ENCODE measurements at places on chromosomes 2 and 18.

DNA sequence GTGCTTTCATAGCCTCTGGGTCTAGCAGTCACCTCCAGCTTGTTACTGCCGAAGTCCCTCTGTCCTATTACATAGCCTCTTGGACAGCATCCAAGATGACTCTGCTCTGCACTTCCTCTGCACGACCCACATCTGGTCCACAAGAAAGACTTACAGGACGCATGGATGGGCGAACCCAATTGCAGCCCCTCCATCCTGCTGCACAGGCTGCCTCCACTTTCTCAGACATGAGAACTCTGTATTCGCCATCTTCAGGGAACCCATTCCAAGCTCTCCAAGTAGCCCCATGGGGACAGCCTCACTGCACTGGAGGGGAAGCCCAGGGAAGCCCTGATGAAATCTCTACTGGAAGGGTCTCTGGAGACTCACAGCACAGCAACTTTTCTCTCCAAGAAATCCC lies 172.1 kb downstream of the GFPT1 start:
- no peak for DNase-seq

DNA sequence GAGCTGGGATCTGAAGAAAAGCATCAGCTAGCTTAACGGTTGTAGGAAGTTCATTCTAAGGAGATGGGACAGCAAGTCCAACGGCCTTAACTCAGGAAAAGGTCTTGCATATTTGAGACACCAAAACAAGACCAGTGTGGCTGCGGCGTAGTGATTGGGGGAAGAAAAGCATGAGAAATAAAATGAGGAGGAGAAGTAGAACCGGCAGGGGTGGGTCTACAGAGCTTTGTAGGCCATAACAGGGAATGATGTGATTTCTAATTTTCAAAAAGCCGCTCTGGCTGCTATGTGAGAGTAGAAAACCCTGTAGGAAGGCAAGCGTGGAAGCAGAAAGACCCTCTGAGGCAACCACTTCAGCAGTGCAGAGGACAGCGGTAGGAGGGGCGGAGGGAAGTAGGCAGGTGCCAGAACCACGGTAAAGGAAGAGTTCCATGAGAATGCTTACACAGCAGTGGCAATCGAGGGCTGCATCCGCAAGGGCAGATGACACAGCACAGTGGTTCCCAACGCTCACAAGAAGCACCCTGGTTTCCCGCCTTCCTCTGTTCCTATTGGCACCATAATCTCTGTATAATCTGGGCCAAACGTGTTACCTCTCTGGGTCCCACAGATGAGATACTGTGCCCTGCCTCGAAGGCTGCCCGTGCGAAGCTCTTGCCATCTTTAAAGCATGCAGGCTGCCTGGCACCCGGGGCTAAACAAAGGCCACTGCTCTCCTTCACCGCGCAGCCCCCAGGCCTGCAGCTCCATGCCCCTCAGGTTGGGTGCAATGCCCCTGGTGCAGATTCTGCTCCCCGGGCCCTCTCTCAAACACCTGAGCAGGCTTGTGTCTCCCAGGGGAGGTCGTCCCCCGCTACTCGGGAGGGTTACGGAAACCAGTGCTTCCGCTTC lies 795 bp downstream of the ANKRD39 start:
- peak; percentile 66 for DNase-seq

- DNase-seq: no peak
Measured at GRCh38 chr2:20992201-20992711, 51.6 kb downstream of the APOB start.

- no peak for DNase-seq
Measured at GRCh38 chr2:133674066-133674432, 105.8 kb upstream of the NCKAP5 start.

- DNase-seq: no peak
Measured at GRCh38 chr2:71327916-71328315, 3.7 kb upstream of the ZNF638 start.

DNA sequence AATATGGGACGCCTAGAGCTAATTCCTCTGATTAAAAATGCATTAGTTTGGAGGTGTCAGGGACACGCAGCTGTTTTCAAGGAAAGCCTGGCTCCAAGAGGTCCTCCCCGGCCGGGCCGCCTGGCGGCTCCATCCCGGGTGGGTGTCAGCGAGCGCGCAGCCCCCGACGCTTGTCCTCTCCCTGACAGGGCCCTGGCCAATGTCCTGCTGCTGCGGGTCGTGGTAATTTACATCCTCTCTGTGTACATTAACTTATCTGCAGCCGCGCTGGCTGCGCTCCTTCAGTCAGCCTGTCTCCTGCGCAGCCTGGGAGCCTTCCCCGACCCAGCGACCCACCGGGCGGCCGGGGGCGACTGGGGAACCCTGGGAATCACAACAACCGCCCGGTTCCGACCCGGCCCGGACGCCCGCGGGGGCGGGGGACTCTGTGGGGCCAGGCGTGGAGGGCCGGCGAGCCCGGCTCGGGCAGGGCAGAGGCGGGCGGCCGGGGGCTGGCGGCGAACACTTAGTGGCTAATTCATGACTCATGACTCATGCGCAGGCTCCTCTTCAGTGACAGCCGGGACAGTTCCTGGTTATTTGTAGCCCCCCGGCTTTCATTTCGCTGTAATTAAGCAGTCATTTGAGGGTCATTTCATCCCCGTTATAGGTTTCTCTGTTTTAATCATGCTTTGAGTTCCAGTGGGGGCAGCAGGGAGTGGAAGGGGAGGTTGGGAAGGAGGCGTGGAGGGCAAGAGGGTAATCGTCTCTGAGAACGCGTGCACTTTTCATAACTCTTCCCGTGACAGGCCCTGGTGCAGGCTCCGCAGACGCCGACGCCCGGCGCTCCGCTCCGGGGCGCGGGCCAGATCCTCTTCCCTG lies 141.9 kb upstream of the CTAGE1 start:
- DNase-seq: peak; percentile 10

- no peak for DNase-seq
Measured at GRCh38 chr2:227759411-227760118, 13.9 kb downstream of the SCYGR8 start.

GRCh38 chr2:153963256-153963655 lies 91.5 kb downstream of the GALNT13 start:
- no peak for DNase-seq

DNA sequence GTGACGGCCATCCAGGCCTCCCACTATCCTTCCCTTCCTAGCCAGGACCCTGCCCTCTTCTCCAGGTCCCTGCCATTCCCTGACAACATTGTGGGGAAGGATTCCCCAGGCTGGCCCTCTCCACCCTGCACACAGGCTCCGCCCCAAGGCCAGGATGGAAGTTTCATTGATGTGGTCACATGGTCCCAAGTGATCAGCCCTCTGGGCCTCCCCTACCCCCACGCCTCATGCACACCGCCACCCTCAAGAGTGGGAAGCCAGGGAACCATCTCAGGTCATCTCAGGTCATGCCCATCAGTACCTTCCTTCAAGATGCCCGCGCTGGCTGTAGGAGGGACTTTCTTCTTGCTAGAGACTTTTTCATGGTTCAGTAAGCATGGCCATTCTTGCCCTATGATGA lies 514.8 kb upstream of the RAB6C start:
- no peak for DNase-seq

GRCh38 chr2:170843656-170844055 lies 27.0 kb downstream of the GAD1 start:
- DNase-seq: peak; percentile 24

- DNase-seq: no peak
Measured at GRCh38 chr2:18200771-18201170, 322.3 kb downstream of the KCNS3 start.

Data from activated CD4-positive, alpha-beta T cell treated with anti-CD3 and anti-CD28 coated beads for 36 hours (primary cell).